Left kidney (tissue), 8 donors: ENCODE measurements at places on chromosomes 3 and 15. TPM values are rescaled to one million over a fixed set of nuclear protein-coding genes. Genes with fewer than 3 reads are reported as not detected.
A peak's percentile ranks its signal among the peaks of the same experiment; 100 is the strongest.

The CCDC13 gene
- polyA plus RNA-seq = 3.8 TPM

The PML gene
- polyA plus RNA-seq = 31.8 TPM

The TRH gene
- polyA plus RNA-seq = 0.12 TPM

The CNTN6 gene
- polyA plus RNA-seq = 4.3 TPM

The SERINC4 gene
- polyA plus RNA-seq = not detected

The ITIH1 gene
- not detected for polyA plus RNA-seq

The GPR176 gene
- polyA plus RNA-seq = 15.9 TPM

The GATA2 gene
- polyA plus RNA-seq = 32.1 TPM

The ALDH1A2 gene
- 284 TPM for polyA plus RNA-seq

The TM6SF1 gene
- polyA plus RNA-seq = 3.2 TPM

The GPR149 gene
- polyA plus RNA-seq = not detected

The CCDC9B gene
- polyA plus RNA-seq = 6.3 TPM

DNA sequence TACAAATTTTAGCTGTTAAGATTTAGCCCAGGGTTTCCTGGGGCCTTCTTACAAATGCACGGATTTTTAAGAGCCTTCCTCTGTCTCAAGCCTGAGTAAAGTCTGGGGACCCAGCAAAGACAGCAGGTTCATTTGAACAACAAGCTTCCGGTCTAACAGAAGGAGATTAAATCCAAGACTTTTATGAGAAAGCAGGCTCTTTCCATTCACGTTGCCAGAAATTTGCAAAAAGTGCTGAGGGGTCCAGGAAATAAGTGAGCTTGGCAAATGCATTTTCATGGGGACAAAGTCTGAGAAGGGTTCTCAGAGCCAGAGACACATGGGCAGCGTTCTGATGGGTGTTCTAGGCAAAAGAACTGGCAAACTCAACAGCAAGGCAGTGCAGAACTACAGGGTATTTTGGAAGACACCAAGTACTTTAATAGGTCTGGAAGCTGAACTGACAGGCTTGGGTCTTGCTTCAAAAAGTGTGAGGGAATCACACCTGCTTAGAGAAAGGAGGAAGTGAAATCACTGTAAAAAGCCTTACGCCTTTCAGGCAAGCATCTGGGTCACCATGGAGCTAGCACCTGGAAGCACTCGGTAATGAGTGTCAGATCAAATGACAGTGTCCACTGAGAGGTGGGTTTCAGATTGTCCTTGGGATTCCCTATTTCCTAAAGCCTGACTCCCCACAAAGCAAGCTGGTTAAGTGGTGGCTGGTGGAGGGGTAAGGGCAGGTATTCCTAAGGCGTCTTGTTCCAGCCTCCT, 115.8 kb upstream of the ARHGEF3 start:
- no peak for DNase-seq

GRCh38 chr15:39944726-39945125, 10.8 kb downstream of the EIF2AK4 start:
- DNase-seq = no peak

DNA sequence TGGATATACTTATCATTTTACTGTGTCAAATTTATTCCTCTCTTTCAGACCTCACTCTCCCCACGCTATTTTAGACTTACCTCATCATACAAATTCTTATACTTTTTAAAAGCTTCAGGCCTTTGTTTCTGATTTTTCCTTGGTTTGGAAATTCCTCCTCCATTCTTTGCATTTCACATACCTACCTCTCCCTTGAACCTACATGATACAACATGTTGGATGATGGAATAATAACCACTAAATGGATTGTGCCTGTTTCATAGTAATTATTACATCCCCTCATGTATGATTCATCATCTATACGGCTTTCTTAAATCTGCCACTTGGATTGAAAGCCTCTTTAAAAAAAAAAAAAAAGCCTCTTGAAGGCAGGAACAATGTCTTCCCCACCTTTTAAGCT, 24.6 kb downstream of the TRIP4 start:
- DNase-seq = no peak

DNA sequence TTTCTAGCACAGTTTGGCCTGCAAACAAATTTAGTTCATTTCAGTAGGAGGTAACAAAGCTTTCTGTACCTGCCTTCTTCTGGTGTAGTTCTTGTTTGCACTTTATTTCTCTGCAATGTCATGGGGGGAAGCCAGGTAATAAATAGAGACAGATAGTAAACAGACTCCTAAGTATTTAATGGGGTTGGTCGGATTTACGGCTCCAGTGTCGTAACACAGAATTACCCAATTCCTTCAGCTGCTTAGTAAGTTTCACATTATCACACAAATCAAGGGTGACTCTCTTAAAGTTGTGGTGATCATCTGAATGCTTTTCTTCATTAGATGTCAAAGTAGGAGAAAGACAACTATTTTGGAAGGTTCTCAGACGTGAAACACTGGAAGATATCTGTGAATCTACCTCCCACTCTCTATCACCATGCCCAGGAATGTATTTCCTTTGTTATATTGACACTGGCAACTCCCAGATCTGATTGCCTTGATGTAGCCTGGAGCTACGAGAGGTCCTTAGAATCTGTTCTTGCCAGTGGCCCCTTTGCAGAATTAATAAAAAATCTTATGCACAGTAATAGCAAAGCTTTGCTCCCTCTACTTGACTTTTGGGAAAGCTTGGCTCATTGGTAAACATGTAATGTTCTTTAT, 25.0 kb upstream of the TMC3 start:
- no peak for DNase-seq

DNA sequence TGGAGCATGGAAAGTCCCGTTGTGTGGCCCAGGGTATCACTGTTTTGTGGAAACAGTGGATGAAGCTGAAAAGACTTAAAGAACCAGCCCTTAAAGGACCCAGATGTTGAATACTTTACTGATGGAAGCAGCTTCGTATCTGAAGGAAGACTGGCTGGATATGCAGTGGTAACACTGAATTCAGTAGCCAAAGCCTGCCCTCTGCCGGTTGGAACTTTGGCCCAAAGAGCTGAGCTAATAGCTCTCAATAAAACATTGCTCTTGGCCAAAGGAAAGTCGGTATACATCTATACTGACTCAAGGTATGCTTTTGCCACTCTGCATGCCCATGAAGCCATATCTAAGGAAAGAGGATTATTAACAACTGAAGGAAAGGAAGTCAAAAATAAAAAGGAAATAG, 885.4 kb downstream of the PDCD6IP start:
- DNase-seq = peak; percentile 40

GRCh38 chr15:83278191-83278590, 6.3 kb downstream of the BNC1 start:
- no peak for DNase-seq

DNA sequence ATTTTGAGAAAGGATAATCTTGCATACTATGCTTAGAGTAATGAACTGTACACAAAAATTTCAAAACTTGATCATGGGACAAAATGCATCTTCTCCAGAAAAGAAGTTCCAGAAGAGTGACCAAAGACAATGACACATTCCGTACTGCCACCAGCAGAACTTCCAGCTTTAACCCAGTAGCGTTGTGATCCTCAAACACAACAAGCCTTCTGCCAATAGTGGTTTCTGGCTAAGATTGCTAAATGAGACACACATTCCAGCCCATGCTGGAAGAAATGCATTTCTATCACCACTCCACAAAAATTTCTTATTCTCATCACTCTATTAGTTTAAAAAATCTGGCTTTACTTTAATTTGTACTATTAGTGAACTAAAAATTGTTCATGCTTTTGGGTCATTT, 334.9 kb downstream of the TBC1D5 start:
- DNase-seq = no peak

DNA sequence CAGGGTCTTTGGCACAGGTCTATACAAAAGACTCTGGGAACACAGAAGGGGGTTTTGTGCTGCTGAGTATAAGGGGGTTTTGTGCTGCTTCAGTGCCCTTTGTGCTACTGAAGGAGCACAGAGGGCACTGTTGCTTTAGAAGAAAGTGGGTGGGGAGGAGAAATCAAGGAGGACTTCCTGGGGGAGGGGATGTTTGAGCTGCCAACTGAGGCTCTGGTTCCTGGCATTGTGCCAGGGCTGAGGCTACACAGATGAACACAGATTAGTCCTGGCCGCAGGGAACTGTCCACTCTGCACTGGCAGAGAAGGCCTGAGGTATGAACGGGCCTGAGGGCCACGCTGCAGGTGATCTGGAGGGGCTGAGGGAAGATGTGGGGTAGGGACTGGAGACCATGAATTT, 32.2 kb upstream of the SEC13 start:
- no peak for DNase-seq

- no peak for DNase-seq
Measured at GRCh38 chr3:181549266-181549665, 162.5 kb upstream of the SOX2 start.

DNA sequence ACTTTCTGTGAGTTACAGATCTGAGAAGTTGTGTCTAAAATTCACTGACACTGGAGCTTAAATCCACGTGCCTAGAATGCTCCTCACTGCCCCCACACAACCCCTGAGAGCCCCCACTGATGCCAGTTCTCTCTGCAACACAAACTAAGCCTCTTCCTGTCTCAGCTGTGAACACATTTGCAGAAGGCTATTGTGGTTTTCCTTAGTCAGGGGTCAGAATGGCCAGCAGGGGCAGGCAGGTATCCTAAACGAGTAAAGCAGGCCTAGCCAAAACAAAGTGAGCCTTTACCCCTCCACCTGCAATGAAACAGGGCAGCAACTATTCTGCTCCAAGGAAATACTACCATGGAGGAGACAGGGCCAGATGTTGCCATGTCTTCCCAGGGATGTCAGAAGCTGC, 78.6 kb downstream of the FHIT start:
- DNase-seq = no peak

GRCh38 chr3:63064209-63064755, 189.1 kb upstream of the CADPS start:
- no peak for DNase-seq

DNA sequence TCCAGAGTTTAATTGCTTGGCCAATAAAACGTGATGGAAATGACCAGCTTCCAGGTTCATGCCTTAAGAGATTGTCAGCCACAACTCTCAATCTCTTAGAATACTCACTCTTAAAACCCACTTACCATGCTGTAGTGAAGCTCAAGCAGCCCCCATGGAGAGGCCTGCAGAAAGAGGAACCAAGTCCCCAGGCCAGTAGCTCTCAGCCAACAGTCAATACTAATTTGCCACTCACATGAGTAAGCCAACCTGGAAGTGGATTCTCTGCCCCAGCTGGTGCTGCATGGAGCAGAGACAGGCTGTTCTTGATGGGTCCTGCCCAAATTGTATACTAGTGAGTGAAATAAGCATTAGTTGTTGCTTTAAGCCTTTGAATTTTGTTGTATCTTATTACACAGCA, 155.9 kb downstream of the OXSM start:
- DNase-seq = no peak

- no peak for DNase-seq
Measured at GRCh38 chr3:173761161-173761560, 363.6 kb downstream of the NLGN1 start.

DNA sequence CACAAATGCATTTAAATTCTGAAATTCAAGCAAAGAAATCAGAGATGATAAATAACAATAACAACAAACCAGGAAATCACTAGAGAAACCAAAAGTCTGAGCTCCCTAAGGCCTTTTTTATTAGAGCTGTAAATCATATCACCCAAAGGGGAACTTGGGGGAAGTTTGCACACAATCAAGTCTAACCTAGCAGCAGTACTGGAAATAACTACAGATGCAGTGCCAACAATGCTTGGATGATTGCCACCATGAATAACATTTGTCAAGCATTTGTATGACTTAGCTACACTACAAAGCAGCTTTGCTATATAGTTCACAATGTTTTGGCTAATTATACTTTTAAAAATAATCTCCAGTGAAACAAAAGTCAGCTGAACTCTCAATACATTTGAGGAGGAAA, 27.8 kb downstream of the SHQ1 start:
- peak; percentile 63 for DNase-seq

DNA sequence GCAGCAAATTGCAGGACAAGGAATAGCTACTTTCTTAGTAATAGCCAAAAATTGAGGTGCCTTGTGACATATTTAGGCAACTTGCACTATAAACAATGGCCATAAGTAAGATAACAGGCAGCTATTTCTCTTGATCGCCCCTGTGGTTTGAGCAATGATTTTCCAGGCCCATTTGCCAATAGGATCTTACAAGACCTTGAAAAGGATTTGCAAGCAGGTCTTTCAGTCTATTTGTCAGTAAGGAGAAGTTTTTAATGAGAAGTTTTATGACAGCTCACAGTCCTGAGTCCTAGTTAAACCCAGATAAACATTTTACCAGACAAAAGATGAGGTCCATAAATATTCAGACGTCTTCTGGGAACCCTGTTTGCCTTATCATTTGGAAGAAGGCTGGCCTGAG, 645.5 kb downstream of the RBMS3 start:
- DNase-seq = no peak

DNA sequence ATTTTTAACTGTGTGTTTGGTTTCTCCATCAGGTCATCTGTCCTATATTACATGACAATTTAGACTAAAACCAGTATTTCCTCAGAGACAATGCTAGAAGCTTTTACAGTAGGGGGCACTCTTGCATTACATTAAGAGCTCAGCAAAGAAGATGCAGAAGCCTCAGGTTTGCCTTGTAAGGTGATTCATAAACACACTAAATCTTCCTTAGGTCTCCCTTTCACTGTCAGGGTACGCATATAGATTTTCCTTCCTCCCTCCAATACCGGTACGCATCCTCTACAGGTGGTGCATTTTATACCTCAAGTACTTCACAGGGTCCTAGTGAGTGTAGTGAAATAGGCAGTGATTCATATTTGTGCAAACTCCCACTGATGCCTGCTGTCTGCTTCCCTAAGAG, 46.5 kb downstream of the CD86 start:
- DNase-seq = peak; percentile 80

DNA sequence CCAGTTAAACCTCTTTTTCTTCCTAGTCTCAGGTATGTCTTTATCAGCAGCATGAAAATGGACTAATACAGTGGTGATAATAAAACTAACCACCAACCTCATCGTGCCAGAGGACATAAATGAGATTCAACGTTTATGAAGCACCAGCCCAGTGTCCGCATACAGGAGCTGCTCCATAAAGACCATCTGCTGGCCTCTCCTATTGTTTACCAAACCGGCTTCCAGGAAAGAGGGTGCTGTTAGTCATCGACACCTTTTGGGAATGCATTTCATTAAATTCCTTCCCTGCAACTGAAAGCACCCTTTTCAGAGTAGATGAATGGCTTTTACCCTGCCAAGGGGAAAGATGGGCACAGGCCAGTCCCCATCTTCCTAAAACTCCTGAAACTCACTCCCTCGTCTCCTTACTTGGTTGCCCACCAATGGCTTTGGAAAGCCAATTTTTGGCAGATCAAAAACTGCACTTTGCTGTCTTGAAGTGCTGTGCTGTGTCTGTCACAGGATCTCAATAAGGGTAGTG, 122.1 kb downstream of the AQP9 start:
- no peak for DNase-seq

DNA sequence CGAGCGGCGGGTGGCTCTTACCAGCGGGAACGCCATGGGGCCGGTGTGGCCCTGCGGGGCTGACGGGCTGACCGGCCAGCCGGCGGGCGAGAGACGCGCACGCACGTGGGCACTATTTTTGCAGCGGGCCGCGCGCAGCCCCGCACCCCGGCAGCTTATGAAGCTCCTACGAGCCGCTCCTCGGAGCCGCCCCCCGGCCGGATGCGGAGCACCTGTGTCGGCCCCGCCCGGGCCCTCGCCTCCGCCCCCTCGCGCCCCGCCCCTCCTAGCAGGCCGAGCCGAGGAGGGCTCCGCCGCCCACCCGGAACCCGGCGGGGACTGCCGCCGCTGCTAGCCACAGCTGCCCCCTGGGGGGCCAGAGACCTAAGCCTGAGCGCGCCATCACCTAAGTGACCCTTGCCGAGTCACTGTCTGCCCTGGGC, 683 bp upstream of the CPEB1 start:
- DNase-seq = no peak
